ENCODE measurements at places on chromosomes 1 and 21.

GRCh38 chr1:11337580-11338073 lies 64.6 kb downstream of the UBIAD1 start:
- DNase-seq = no peak

GRCh38 chr1:210104103-210104502 lies 128.5 kb upstream of the SERTAD4 start:
- DNase-seq = no peak

GRCh38 chr1:76103034-76103433 lies 28.5 kb downstream of the ST6GALNAC3 start:
- no peak for DNase-seq

DNA sequence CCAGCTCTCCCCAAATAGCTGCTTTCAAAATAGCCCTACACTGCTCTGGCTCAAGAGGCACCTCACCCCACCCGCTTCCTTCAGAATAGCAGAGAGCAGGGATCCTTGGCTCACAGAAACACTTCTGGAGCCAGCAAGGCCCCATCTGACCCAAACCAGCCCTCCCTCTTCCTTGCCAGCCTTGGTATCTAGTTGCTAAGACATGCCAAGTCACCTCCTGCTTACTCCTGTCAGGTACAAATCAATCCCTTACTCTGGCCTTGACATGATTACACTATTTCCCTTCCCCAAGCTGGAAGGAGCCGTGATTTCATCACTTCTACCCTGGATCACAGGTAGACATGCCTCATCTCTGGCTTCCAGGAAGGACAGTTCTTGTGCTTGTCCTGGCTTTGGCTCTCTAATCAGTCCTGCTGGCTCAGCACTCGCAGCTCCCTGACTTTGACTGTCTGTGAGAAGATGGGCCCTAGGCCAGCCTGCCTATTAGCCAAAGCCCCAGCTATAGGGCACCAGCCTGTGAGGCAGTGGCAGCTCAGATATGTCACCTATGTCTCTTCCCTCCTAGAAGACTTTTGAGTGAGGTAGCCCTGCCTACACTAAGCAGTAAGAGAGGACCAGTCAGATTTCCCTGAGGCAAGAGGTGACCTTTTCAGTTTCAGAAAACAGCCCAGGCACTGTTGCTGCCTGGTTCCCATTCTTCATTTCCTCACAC lies 8.9 kb upstream of the MUTYH start:
- peak; percentile 5 for DNase-seq

DNA sequence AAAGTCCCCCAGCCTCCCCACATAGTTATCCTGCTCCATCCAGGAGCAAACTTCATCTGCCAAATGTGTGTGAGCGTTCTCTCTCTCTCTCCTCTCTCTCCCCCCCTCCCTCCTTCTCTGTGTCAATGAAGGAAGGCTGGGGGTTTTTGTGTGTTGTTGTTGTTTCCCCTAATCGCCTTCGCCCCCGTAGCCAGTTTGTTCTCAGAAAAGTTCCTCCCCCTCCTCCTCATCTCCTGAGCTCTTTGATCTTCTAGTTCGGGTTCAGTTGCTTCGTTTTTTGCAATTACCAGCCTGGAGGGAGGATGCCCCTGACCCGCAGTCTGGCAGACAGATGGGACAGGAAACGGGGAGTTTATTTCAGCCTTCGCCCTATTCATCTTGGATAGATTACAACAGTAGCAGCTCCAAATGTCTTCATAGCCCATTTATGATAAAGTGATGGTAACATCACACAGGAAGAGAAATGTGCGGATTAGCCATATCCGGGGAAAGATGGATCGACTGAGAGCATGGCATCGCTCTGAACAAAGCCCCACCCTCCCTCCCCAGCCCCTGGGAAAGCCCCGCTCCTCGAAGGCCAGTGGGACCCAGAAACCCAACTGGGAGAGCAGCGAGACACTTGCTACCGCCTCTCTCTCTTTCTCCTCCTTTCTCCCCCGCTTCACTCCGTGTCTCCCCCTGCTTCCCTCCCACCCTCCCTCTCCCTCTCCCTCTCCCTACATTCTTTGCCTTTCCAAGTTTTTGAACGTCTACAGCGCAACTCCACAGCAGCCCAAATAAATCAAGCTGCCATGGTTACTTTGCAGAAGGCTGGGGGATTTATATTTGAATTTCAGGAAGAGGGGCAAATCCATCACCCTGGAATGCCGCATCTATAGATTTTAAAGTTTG lies 139.7 kb upstream of the ARHGEF16 start:
- DNase-seq = peak; percentile 62

DNA sequence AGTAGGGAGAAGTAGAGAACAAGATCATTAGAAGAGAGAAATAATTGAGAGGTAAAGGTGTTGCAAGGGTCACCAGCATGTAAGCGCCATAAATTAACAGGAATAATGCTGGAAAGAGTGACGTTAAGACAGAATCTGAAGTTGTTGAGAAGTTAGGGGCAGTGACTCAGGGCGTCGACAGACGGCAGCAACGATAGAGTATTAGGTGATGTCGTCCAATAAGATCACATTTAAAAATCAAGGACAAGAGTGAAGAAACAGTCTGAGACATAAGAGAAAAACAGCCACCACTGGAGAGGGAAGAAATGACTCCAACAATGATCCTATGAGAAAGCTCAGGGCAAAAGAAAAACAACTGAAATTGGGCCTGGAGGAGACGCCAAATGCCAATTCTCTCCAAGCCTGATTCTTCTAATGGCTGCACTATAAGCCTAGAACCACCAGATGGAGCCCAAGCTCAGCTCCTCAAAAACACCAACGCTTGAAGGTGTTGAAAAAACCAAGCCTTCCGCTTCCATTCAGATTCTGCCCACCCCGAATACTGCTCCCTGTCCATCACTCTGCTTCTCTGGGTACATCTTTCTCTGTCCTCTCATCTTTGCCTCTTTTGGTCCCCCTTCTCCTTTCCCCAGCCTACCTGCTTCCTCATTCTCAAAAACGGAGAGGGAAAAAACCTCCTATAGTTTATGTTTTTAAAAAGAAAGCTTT lies 70.0 kb downstream of the LUZP1 start:
- peak; percentile 51 for DNase-seq

Data from NCI-H226 (cell line).